ENCODE measurements at places on chromosomes 7 and 10.

- DNase-seq, result peak; percentile 83
Measured at GRCh38 chr7:140982508-140982907, 32.2 kb downstream of the MRPS33 start.

DNA sequence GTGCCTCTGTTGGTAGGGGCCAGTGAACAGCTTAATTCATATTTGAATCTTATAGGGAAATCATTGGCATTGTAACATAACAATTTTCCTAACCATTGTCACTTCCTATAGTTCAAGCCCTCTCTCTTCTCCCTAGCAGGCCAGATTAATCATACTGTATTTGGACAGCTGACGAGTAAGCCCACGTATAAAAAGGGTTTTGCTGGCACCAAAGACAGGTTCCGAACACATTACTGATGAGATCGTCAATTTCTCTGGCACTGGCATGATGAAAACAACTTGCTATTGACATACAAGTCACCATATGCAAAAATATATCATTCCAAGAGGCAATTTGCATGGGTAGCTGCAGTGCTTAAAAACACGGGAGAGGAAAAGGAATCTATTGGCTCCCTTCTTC is 891.1 kb upstream of the AUTS2 start:
- no peak for DNase-seq

DNA sequence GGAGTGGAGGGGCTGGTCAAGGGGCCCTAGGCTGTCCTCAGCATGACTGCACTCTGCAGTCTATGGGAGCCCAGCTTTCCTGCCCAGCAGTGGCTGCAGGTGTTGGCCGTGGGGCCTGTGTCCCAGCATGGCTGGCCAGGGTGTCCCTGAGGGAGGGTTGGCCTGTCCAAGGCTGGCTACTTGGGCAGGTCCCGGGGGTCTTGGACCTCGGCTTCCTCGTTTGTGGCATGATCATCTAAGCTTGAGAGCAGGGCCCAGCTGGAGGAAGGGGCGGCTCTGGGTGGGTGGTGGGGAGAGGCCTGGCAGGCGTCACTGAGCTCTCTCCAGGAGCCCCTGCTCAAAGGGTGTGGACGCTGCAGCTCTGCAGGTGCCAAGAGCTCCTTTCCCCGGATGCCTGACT is 43.7 kb upstream of the CFAP46 start:
- DNase-seq, result no peak

GRCh38 chr10:75247797-75248196 is 12.0 kb upstream of the COMTD1 start:
- no peak for DNase-seq

DNA sequence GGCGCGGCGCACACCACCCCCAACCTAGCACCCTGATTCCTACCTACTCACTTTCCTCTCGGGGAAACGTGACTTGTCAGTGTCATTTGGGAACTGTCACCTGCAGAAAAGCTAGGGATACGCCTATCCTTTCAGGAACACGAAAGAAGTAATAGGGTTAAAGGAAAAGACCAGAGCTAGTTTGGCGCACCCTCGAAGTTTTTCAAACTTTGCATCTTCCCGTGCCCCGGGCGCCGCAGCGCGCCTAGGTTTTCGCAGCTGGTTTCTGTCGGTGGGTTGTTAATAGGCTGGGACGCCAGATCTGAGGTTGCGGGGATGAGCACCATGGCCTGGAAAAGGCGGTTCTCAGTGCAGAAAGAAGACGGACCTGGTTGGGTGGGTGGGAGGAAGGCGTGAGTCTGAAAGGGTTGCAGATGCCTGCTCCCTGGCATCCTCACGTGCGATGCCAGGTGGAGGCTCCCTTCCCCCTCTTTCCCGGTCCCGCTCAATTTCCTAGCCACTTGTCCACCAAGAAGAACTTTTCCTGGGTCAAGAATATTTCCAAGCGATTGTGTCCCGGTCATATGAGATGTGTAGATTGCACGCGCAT is 568 bp upstream of the MEOX2 start:
- DNase-seq, result peak; percentile 1

All from hematopoietic multipotent progenitor cell treated with erythropoietin and hydrocortisone succinate and interleukin-3 and kit ligand, for 4 days (in vitro differentiated cells).